Activated CD4-positive, alpha-beta T cell treated with anti-CD3 and anti-CD28 coated beads for 1 hour (primary cell): ENCODE measurements at places on chromosomes 4 and X.

GRCh38 chrX:68895341-68895755 is 66.5 kb downstream of the EFNB1 start:
- DNase-seq: no peak

GRCh38 chr4:140070366-140070765 is 83.6 kb downstream of the MAML3 start:
- no peak for DNase-seq

GRCh38 chr4:10458177-10458576 is 951 bp upstream of the ZNF518B start:
- DNase-seq: no peak

- DNase-seq: no peak
Measured at GRCh38 chr4:134591326-134591725, 389.7 kb upstream of the PABPC4L start.

DNA sequence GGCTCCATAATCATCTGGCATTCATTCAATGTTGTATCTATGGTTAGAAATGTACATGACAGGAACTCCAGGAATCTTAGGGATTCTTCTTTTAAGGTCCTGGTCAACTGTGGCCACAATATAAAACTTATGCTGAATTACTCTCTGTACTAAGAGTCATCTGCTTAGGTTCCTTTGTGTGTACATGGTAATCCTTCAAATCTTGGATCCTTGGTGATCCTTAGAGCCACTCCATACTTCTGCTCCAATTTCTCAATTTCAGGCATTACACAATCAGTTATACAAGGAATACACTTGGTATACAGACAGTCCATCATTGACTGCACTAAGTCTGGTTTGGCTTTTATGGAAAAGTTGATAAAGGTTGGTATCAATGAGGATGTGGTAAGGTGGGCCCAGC is 5.8 kb downstream of the SRD5A3 start:
- no peak for DNase-seq

DNA sequence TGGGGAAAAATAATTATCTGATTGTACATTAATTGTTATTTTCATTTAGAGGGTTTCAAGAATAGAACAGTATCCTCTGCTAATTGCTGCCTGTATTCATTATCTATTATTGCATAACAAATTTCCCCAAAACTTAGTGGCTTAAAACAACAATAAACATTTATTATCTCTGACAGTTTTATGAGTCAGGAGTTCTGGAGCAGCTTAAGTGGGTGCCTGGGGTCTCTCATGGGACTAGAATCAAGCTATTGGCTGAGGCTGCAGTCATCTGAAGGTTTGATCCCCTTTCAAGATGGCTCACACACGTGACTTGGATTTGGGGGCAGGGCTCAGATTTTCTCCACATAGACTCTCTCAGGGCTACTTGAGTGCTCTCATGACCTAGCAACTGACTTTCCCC is 98.1 kb upstream of the JADE1 start:
- no peak for DNase-seq

DNA sequence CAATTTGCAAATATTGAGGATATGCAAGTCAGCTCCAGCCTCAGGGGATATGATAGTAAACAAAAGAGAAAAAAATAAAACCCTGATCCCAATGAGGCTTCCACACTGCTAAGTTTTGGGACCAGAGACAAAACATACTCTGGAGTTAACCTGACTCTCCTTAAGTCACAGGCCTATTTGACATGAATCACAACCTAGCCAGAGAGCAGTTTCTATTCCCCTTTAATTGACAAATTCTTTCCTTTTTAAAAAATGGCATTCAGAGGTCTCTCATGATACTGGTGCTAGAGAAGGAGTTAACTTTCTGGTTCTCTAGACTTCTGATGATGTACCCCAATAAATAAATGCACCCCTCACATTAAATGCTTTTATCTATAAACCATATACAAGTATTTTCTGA is 8.8 kb downstream of the ACSL1 start:
- DNase-seq: no peak
